ENCODE measurements at places on chromosomes 1 and 21.

DNA sequence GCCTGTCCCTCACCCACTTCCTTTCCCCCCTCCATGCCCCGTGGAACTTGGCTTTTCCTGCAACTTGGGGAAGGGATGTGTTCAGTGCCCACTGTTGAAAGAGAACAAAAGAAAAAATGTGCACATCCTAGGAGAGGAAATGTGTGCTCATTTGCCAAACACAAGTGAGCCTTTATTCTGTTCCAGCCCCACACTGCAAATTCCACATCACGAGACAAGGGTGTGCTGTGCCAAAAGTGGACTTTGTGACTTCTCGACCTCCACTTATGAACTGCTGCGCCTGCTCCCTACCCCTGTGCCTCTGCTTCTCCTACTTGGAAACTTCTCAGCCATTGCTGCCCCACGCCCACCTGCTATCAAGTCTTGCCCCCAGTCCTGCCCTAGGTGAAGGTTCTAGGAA, 97.0 kb upstream of the GRIK3 start:
- no peak for DNase-seq

- DNase-seq = no peak
Observed at GRCh38 chr1:46158312-46159281, 16.3 kb upstream of the TSPAN1 start.

GRCh38 chr1:230915078-230915477, 46.8 kb upstream of the C1orf198 start:
- DNase-seq = no peak

DNA sequence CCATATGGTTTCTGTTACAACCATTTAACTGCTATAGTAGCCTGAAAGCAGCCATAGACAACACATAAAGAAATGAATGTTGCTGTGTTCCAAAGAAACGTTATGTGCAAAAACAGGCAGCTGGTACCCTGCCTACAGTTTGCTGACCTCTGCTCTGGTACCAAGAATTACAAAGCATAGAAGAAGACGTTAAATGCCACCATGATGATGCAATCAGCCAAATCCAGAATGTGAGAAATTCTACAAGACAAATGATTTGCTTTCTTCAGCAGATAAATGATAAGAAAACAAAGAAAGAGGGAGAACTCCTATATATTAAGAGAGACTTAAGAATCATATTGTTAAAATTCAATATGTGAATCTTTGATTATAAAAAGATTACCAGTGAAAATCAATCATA, 97.8 kb upstream of the PDE4B start:
- DNase-seq = no peak

DNA sequence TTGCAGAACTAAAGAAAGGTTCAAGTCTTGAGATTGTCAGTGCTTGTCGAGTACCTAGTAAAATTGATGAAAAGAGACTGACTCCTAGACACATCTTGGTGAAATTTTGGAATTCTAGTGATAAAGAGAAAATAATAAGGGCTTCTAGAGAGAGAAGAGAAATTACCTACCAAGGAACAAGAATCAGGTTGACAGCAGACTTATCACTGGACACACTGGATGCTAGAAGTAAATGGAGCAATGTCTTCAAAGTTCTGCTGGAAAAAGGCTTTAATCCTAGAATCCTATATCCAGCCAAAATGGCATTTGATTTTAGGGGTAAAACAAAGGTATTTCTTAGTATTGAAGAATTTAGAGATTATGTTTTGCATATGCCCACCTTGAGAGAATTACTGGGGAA, 16.3 kb downstream of the L1TD1 start:
- no peak for DNase-seq

DNA sequence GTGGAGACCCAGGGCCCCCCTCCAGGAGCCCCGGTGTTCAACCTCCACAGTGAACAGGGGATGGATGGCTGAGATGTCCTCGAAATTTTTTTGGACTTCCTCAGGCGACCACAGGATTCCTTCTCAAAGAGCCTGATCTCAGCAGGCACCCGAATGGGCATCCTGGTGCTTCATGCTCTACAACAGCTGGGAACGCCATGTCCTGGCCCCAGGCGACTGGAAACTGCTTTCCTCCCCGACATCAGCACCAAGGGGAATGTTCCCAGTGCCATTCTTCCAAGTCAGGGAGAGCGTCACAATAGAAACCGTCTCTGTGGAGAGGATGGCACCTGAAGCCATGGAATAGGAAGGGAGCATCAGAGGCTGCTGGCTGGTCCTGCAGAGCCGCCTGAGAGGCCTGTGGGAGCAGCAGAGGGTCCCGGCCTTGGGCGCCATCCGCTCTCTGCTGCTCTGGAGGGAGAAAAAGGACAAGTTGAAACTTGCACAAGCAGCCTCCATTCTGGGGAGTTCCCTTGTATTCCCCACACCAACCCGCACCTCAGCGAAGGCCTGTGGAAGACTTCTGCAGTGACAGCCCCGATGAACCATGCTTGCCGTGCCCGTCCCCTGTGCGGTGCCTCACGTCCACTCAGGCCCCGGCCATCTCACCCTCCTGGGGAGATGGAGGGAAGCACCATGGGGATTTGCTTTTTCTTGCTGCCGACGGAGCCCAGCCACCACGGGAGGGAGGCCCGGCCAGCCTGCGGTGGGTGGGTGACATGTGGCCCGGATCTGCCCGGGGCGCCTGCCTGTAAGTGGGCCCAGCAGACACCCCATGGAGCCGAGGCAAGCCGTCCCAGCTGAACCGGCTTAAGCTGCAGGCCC, 2.3 kb upstream of the ADARB1 start:
- DNase-seq = no peak

GRCh38 chr1:2027961-2028583, 8.9 kb downstream of the GABRD start:
- no peak for DNase-seq

DNA sequence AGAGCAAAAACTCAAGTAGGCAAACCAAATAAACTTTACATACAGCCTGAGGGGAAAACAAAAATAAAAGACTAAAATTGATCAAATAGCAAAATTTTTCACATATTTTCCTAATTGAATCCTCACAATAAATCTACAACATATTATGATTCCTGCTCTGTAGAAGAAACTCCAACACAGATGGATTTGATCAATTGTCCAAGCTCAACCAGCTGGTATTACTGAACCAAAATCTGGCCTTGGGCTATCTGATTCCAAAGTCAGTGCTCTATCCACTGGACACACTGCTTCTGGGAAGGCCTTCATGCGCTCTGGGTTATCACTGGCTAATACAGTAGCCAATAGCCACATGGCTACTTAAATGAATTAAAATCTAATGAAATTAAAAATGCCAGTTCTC, 39.3 kb downstream of the PCNX2 start:
- DNase-seq = no peak

GRCh38 chr1:243731974-243732625, 117.9 kb downstream of the AKT3 start:
- DNase-seq = no peak

- DNase-seq = peak; percentile 63
Observed at GRCh38 chr1:226711976-226712741, 26.9 kb downstream of the ITPKB start.

DNA sequence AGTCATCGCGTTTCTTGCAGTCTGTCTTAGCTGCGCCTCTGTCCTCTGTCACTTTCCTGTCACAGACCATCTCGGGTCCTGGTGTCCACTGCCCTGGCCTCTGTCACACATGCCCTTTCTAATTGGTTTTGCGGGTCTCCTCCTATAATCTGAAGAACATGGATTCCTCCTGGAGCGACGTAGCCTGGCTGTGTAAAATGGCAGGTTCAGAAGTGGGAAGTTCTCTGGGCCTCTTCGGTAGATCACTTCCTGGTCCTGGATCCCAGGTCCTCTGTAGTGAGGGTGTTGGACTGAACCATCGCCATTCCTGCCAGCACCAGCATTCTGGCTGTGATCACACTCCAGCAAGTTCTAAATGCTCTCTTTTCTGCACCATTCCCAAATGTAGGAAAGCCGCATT, 857 bp downstream of the FAM3B start:
- no peak for DNase-seq

DNA sequence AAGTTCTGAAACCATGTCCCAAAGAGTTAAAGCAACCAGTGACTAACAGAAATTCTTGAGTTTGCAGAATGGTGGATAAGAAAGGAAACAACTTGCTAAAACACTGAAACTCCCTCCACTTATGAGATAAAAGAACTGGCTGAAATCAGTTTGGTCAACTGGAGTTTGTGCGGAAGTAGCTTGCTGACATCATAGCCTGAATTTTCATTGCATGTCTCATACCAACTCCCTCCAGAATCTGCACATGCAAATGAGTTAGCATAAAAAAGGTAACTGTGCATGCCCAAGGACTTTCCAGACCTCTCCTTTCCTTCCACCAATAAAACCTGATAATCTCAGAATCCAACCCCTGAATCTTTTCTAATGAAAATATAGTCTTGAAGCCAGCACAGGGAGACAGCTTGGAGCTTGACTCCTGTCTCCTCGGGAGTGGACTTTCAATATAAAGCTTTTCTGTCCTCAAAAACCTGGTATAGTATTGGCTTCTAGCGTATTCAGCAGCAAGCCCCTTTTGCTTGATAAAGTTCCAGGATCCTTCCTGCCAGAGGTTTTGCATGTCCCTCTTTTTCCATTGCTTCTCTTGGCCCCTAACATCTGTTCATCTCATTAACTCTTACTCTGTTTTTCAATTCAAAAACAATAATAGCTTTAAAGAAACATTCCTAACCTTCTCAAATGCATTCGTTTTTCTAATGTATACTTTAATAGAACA, 785.8 kb upstream of the ADGRL4 start:
- no peak for DNase-seq

- DNase-seq = no peak
Observed at GRCh38 chr1:8600336-8600735, 217.1 kb downstream of the RERE start.

GRCh38 chr1:98360864-98361263, 300.7 kb upstream of the SNX7 start:
- DNase-seq = no peak

DNA sequence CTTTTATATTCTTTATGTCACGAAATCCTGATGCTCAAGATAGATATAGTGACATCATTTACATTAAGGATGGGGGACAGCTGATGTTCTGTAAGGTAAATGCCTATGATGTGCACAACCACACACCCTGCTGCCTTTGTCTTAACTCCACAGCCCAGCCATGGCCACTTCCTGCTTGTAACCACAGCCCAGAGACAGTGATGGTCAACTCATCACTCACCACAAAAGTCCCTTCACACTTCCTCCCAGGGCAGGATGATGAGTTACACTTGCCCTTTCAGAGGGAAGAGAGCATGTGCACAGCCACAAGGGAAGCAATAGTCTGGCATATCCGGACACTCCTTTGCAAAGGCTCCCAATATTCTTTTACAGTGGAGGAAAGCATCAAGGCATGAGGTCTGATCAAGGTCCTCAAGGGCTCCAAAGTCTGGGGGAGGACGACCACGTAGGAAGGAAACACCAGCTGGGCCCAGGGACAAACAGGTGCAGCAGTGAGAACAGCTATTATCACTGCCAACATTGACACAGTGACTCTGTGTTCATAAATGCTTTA, 53.8 kb downstream of the PLPP3 start:
- DNase-seq = no peak

- no peak for DNase-seq
Observed at GRCh38 chr1:80445033-80445432, 1355.7 kb upstream of the ADGRL2 start.

- no peak for DNase-seq
Observed at GRCh38 chr1:150065184-150065871, 2.2 kb upstream of the VPS45 start.

DNA sequence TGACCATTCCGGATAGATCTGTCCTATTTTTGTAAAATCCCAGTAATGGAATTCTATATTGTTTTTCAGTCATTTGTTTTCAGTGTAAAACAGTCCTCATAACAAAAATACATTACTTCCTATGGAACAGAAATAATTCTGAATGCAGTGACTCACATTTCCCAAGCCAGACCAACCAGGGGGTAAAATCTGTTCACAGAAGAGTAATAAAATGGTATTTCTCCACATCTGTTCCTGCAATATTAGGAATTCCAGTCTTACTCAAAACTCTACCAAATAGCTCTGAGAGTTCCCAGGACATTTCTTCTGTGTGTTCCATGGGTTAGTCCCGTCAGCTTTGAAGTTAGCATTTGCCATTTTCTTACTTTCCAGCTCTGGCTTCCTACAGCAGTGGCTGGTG, 2.6 kb upstream of the DDR2 start:
- DNase-seq = no peak

GRCh38 chr1:7093297-7093696, 308.0 kb downstream of the CAMTA1 start:
- DNase-seq = no peak

- no peak for DNase-seq
Observed at GRCh38 chr1:180970333-180971079, 52.2 kb downstream of the STX6 start.

DNA sequence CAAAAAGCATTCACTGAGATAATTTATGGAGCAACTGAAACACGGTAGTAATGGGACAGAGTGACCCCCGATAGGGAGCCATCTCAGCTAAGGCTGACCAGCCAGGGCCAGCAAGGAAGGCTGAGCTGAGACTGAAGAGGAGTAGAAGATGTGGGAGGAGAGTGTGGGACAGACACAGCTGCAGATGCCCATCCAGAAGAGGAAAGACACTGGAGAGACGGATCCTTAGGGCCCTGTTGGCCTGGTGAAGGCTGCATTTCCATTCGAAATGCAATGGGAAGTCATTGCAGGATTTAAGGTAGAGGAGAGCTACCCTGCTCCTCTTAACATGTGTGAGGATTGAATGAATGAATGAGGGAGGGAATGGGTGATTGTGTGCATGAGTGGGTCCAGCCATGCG, 44.0 kb upstream of the LRP8 start:
- no peak for DNase-seq

GRCh38 chr1:215393476-215393875, 173.6 kb upstream of the KCTD3 start:
- no peak for DNase-seq

GRCh38 chr21:44942566-44942965, 2.7 kb downstream of the SLX9 start:
- no peak for DNase-seq

DNA sequence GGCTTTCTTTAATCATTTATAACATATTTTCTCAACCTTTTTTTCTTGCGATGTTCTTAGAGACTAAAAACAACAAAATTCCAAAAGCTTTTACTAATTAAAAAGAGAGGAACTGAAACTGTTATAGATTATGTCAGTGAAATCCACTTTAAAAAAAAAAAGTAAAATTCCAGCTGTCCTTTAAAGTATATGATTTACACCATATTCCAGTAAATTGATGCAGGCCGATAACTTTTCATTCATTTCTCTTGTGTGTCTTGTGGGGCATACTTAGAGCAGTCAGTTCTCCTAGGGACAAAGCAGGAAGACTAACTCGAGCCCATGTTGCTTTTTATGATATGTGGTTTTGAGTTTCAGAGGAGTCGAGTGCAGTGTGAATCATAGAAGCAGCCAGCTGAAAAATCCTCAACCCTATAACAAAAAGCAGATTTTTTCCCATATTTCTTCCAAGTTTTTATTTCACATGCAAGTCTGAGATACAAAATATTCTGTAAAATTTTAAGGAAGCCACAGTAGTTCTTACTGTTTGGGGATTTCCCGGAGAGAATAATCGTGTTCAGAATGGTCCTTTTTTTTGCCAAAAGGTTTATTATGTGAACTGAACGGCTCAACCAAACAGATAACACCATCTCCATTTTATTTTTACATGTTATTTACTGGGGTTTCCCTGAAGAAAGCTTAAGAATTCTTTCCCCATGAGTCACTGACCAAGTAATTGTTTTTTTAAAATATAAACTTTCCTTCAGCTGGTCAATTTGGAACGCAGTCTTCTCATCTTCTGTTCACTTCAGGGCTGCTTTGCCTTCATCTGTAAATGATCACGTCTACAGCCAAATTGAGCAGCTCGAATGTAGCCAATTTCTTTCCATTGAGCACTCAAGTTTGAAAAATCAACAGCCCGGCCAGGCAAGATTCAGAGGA, 77.0 kb upstream of the C1orf105 start:
- DNase-seq = no peak

- DNase-seq = no peak
Observed at GRCh38 chr1:186829686-186830587, 1.2 kb downstream of the PLA2G4A start.

All from central memory CD4-positive, alpha-beta T cell (primary cell).